ENCODE measurements at places on chromosomes 5 and 9. TPM values are rescaled to one million over a fixed set of nuclear protein-coding genes. Genes with fewer than 3 reads are reported as not detected.

- DNase-seq, result no peak
These were observed 10.7 kb upstream of the UBAC1 start for GRCh38 chr9:135971892-135972291.

PHYKPL gene
- 27.5 TPM for total RNA-seq

DNA sequence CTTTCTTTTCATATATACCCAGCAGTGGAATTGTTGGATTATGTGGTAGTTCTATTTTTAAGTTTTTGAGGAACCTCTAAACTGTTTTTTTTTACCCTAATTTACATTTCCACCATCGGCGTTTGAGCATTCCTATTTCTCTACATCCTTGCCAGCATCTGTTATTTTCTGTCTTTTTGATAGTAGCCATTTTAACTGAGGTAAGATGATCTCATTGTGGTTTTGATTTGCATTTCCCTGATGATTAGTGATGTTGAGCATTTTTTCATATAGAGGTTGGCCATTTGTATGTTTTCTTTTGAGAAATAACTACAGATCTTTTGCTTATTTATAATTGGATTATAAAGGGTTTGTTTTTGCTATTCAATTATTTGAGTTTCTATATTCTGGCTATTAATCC, 71.7 kb upstream of the TNC start:
- DNase-seq, result peak; percentile 69

DNA sequence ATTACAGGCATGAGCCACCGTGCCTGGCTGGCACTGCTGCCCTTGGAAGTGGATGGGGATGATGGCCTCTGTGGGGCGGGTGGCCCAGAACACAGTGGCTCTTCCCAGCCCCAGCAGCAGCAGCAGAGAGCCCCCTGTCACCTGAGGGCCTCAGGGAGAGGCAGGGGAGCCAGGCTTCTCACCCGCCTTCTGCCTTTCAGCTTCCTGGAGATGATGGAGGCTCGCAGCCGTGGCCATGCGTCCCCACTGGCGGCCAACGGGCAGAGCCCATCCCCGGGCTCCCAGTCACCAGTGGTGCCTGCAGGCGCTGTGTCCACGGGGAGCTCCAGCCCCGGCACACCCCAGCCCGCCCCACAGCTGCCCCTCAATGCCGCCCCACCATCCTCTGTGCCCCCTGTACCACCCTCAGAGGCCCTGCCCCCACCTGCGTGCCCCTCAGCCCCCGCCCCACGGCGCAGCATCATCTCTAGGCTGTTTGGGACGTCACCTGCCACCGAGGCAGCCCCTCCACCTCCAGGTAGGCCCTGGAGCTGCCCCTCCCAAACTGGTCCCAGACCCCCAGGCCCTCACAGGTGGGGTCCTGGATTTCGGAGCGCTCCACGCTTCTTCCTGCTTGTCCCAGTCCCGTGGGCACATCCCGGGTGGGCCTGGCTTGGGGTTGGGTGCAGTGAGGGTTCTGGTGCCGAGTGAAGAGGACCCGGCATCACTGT, 5.0 kb upstream of the AJM1 start:
- no peak for DNase-seq

DNA sequence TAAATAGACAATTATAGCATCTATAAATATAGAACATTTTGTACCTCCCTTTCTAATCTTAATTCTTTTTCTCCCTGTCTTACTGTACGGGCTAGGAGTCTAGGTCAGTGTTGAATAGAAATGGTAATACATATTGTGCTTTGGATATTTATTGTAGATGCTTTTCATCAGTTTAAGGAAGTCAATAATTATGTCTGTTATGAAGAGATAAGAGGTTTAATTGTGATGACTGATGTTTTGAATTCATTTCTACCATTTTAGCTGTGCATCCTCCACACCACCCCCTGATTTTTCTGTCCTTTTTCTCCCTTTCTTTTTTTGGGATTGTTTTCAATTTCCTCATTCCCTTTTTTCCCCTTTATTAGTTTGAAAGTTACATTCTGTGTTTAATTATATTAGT, 95.8 kb downstream of the DOCK2 start:
- no peak for DNase-seq
